ENCODE measurements at places on chromosomes 2 and 18.

DNA sequence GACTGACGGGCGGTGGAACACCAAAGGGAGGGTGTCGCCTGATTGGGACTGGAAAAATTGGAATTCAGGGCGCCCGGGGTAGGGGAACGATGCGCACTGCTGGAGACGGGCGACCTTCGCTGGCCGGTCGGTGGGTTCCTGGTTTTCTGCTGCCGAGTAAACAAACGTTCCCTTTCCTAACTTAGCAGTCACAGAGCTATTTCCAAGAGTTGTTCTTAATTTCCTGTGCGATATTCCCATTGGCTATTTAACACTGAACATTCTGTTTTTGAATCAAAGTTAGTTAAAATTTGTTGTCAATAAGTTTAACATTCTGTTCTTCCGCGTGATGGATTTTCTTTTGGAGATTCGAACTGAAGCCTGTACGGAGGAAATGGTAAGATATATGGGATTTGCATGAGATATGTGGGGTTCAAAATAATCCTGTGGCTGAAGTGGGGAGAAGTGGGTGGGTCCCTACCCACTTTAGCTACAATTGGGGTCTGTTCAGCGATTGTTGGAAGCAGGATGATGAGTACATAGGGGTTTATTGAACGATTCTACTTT is 862 bp downstream of the C18orf54 start:
- DNase-seq: no peak

GRCh38 chr2:9712263-9712662 is 81.5 kb upstream of the YWHAQ start:
- DNase-seq: peak; percentile 18

- DNase-seq: no peak
These were observed 256.5 kb downstream of the TPGS2 start for GRCh38 chr18:36572135-36572856.

DNA sequence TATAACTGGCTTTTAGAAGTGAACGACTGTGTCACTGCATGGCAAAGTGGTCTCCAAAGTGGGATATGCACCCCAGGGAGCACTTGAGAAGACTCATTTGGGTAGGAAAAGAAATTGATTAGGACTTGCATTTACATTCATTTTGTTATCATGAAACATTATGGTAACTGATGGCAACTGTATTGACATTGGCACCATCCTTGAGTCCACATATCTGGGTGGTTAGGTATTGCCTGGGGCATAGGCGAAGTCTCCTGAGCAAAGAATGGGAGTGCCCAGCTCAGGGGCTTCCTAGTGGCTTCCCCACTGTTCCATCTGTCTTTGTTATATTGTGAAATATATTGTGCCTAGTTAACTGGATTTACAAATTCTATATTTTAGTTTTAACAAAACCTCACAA is 29.2 kb downstream of the SPATS2L start:
- no peak for DNase-seq

DNA sequence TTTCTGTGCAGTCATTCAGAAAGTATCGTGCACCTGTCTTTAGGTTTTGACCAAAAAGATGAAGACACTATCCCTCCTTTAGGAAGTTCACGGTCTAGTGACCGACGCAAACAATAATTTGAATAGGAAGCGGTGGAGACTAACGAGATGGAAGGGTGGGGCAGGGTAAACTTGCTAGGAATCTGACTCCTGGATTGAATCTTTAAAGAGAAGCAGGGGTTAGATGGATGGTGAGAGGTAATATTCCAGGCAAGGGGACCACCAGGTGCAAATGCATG is 651 bp upstream of the TXNL1 start:
- no peak for DNase-seq

DNA sequence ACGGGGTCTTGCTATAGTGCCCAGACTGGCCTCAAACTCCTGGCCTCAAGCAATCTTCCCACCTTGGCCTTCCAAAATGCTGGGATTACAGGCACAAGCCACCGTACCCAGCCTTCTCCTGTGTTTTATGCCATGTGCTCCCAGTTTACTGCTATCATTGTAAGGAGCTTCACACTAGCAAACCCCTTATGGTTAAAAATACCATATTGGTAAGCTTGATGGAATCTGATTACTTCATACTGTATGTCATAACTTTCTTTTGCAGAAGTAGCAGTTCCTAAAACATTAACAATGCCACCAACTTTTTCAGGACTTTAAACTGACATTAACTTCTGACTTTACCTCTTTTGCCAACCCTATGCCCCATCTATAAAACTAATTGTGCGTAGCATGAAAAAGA is 36.2 kb downstream of the HAT1 start:
- no peak for DNase-seq

DNA sequence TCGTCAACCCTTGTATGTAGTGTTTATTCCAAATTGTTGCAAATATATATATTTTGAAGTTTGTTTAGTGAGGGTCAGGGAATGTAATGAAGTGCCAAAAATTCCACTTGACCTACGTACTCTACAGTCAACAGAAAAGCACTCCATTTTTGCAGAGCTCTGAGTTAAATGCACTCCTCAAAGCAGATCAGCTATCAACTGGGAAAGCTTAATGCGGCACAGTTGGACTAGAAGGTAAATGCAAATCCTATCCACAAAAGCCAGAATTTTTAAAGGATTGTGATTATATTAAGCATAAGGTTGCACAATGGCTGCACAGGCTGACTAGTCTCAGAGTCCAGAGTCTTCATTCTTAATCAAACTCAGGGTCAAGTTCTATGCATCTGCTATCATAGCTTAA is 577.1 kb downstream of the ARHGAP15 start:
- no peak for DNase-seq

GRCh38 chr2:73856214-73856613 is 27.5 kb downstream of the STAMBP start:
- DNase-seq: no peak

GRCh38 chr18:55967019-55967418 is 379.0 kb upstream of the TCF4 start:
- no peak for DNase-seq

GRCh38 chr2:23091900-23092299 is 293.1 kb upstream of the KLHL29 start:
- no peak for DNase-seq

DNA sequence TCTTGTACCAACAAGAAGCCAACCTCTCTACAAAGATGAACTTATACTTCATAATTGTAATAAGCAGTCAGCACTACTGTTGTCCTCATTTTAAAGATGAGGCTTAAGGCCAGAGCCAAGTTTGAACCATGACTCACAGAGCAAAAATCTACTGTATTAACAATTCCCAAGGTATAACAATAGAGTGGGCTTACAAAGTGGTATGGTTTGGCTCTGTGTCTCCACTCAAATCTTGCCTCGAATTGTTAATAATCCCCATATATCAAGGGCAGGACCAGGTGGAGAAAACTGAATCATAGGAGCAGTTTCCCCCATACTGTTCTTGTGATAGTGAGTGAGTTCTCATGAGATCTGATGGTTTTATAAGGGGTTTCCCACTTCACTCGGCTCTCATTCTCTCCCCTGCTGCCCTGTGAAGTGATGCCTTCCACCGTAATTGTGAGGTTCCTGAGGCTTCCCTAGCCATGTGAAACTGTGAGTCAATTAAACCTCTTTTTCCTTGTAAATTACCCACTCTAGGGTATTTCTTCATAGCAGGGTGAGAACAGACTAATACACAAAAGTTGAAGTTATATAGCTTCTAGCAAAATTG is 19.5 kb downstream of the MRPL44 start:
- no peak for DNase-seq

DNA sequence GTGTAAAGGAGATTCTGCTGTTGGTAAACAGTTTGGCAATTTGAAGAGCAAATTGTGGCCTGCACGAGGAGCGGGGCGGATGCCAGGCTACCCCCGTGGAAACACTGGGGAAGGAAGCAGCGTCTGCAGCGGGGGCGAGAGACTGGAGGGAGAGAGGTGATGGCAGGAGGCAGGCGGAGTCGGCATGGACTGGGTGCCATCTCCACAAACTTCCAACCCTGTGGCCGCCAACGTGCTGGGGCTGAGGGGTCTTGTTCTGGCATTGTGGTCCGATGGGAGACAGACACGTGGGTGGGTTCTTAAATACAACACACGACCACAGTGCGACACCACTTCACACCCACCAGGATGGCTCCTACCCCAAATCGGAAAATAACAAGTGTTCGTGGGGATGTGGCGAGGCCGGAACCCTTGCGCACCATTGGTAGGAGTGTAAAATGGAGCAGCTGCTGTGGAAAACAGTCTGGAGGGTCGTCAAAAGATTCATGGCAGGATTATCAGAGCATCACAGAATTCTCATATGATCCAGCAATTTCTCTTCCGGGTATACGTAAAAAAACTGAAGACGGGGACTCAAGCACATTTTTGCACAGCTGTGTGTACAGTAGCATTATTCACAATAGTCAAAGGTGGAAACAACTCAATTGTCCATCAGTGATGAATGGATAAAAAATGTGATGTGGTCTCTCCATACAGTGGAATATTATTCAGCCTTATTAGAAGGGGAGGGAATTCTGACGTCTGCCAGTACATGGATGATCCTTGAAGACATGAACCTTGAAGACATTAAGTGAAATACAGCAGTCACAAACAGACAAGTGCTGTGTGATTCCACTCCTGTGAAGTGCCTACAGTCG is 82.4 kb upstream of the HPCAL1 start:
- no peak for DNase-seq

DNA sequence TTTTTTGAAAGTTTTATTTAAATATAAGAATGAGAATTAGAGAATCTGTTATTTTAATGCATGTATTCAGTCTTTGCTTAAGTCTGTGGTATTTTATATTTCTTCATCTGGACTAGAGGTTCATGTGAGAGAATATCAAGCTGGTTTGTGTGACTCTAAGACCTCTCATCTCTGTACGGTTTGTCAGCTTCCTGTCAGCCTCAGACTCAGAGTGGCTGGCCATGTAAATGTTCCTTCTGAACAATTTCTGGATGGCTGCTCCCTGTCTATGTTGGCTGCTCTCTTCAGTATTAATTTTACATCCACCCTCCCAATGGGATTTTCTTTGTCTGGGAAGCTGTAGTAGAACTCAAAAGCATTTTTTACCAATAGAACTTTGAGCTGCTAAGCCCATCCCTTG is 225.3 kb upstream of the THUMPD2 start:
- no peak for DNase-seq

DNA sequence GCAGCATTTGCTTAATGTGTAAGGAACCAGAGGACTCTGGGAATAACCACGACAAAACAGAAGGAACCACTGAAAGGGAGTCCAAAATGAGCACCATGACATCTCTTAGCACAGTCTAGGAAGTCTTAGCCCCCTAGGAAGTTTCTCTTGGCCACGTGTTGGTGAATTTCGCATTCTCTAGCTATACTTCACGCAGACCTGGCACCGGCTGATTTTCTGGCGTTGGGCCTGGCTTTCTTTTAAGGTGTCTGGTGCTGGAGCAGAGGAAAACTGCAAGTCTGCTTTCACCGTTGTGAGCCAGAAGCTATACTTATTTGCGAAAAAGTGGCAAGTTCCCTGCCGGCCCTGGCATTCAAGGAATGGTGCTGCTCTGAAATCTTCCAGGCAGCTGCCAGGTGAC is 156.9 kb downstream of the COL4A4 start:
- no peak for DNase-seq

DNA sequence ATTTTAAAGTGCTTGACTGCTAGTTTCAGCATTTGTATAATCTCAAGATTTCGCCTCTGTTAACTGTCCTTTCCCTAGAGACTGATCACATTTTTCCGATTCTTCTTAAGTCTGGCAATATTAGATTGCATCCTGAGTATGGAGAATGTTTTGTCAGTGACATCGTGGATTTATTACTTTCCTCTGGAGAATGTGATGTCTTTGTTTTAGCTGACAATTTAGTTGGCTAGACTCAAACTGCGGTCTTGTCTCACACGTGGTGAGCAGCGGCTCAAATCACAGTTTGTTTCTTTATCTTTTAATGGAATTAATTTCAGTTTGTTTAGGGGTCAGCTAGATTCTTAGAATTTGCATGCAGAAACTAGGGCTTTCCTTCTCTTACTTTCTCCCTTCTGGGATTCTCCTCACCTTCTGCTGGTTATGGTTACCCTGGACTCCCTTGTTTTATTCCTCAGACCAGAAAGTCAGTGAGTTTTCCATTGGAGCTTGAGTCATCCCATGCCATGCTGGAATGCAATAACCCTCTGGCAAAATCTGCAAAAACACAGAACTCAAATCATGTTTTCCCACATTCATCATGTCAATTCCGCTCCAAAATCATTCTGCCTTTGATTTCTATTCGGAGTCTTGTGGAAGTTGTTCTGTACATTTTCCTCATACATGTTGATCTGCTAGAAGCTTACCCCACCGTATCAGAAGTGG is 327.2 kb upstream of the TRIB2 start:
- no peak for DNase-seq

DNA sequence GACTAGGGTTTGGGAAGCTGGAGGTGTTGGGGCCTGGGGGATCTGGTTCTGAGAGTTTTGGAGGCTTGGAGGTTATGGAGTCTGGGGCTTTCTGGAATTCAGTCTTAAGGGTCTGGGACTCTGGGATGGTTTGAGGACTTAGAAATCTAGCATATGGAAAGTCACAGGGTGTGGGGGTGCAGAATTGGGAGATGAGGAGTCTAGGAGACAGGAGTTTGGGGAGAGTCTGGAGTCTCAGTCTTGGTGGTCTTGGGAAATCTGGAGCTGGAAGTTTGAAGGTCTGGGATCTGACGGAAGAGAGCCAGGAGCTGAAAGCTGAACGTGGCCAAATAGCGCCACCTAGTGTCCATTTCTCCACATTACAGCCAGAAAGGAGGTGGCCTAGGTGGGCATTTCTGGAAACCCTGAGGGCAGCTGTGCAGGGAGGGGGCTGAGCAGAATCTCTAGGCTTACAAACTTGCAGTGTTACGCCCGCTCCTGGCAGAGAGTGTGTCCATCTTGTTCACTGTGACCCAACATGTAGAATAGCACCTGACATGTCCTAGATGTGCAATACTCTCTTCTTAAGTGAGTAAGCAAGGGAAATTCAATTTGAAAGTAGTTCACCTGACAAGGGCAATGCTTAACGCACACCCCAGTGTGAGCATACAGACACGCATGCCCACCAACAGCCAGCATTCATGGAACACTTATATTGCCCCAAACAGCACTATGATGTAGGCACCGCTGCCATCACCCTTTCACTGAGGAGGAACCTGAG is 204.8 kb downstream of the TFCP2L1 start:
- peak; percentile 27 for DNase-seq

- no peak for DNase-seq
These were observed 47.9 kb downstream of the E2F6 start for GRCh38 chr2:11417946-11418585.

GRCh38 chr2:29115797-29116781 is 874 bp downstream of the CLIP4 start:
- DNase-seq: peak; percentile 75

DNA sequence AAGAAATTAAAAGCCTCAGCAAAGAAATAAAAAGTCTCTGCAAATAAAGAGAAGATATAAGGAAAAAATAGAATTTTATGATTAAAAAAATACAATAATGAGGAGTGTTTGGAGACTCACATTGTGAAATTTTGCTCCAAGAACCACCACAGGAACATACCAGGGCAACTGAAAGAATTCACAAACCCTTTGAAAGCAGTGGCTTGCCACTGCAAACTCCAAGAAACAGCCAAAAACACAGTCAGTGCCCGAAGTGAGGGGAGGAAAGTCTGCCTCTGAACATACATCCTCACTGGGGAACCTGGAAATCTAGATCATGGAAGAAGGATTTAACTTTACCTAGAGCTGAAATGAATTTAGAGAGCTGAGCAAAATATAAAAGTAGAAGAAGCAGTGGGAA is 33.1 kb downstream of the EVA1A start:
- no peak for DNase-seq

All from CD4-positive, alpha-beta T cell treated with Interleukin-15 for 4 hours (primary cell).